ENCODE measurements at places on chromosomes 2 and 18.

GRCh38 chr18:32315881-32316280 is 126.0 kb downstream of the MEP1B start:
- no peak for DNase-seq

DNA sequence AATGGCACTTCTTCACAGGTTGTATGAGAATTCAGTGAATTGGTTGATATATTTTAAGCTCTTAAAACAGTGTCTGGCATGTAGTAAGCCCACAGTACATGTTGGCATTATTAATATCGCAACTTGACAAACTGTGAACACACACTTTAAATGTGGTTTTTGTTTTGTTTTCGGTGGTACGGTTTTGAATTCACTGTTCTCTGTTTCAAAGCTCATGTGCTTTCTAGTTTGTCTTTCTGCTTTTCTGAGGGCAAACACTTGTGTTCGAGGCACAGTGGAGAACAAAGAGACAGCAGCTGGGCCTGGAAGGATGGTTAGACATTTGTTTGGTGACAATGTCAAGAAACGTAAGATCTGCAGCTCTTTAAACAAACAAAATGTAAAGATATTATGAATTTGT is 276.5 kb upstream of the MC4R start:
- DNase-seq, result no peak

- DNase-seq, result no peak
Measured at GRCh38 chr2:115161771-115162493, 719.5 kb downstream of the DPP10 start.

DNA sequence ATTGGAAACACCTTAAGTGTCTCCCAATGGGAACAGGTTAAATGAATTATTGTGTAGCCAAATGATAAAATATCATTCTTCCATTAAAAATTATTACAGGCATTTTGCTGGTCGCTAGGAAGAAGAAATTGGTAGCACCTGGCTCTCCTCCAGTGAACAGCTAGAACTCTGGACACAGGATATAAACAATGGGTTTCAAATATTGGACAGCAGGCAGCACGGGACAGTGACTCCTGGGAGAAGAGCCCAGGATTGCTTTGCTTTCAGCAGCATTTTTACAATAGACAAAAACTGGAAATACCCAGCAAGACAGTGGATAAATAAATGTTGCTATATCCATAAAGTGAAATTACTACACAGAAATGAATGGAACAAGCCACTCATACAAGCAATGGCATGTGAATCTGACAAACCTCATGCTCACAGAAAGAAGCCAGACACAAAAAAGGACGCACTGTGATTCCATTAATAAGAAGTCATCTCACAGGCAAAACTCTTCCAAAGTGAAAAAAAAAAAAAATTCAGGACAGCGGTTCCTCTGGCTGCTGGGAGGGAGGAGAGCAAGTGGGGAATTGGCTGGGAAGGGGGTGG is 50.5 kb downstream of the LAMA1 start:
- no peak for DNase-seq

DNA sequence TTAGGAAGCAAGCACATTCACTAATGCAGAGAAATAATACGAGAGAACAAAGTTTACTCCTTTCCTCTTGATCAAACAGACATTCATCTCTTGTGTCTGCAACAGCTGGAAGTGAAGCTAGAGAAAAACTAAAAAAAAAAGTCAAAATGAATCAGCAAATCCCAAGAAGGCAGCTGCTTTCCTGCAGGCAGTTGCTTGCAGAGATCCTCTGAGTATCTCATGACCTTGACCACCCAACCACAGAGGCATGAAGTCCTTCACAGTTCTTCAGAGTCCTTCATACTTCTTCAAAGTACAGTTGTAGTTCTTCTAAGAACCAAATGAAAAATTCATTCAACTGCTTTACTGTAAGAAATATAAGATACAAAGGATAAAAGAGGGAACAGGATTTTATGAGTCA is 97.2 kb upstream of the ACVR1C start:
- peak; percentile 65 for DNase-seq

- DNase-seq, result peak; percentile 75
Measured at GRCh38 chr2:65370387-65371073, 61.9 kb downstream of the SPRED2 start.

- no peak for DNase-seq
Measured at GRCh38 chr18:48391868-48392267, 17.3 kb downstream of the ZBTB7C start.

DNA sequence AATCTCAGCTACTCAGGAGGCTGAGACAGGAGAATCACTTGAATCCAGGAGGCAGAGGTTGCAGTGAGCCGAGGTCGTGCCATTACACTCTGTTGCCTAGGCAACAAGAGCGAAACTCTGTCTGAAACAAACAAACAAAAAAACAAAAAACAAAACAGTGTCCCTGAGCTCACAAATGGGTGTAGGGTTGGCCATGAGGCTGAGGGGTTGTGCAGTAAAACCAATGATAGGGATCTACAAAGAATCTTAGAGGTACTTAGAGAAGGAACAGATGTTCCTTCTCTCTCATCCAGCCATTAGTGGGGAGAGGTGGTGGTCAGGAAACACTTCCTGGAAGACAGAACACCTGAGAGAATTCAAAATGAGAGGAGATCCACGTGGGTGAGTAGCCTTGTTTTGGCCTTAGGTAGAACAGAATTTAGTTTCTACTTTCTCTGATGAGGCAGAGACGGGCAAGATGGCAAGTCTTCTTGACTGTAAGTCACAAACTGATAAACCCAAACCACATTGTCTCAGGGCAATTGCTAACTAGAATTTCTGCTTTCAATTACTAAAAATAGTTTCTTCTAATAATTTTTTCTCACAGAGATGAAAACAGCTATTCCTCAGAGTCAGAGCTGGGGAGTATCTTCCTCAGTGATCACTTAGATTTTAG is 61.5 kb upstream of the PPM1B start:
- DNase-seq, result no peak

DNA sequence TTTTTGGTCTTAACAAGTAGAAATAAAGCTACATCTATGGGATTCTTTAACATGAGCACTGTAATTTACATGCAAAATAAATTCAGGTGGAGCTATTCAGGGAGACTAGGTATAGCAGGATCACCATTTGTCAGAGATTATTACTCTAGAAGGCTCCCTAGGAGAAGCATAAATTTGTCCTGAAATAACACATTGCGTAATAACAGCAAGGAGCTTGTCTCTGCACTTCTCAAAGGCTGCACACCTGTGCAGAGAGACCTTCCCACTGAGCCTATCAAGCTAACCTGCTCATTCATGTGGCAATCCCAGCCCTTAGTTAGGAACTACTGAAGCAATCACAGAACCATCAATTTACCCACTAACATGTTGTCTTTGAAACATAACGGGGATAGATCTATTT is 437.4 kb upstream of the MC4R start:
- DNase-seq, result no peak

DNA sequence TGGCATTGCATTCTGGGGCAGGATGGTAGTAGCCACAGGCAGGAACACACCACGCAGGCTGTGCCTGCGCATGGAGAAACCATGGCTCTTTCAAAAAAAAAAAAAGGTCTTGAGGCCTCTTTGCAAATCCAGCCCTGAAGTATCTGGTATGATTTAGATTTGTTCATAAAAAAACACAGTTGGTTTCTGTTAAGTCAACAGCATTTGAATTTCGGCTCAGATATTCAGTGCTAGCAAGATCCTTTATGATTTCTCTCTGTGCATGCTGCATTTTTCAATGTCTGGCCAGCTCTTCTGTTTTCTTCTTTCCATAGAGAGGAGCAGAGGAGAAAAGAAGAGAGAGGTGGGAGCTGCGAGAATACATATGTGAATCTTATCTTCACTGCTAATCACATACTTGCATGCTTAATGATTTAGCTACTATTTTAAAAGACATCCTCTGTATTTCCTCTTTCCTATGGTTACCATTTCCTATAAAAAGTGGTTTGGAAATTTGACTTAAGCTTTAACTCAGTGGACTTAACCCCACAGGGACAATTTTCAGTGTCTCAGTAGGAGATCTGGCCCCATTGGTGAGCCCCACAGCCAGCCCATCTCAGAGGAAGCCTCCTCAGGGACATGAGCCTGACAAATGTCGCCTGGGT is 214.3 kb upstream of the APCDD1 start:
- no peak for DNase-seq

DNA sequence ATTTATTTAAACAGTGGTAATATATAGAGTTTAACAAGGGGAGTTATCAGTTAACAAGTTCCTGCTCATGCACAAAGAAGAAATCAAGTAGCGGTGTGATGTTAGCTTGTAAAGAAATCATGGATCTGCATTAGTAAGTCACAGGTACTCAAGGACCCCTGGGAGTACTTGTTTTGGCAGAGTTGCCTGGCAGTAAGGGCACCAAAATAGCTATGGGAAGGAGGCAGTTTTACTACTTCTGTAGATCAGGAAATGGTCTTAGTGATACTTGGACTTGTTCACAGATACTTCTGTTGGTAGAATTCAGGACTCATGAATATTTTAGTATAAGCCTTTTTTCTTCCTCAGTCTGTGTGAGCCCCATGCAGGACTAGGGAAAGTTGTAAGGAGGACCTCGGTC is 107.3 kb upstream of the IL1R2 start:
- DNase-seq, result no peak

GRCh38 chr2:57802243-57802642 is 244.4 kb upstream of the VRK2 start:
- DNase-seq, result no peak

DNA sequence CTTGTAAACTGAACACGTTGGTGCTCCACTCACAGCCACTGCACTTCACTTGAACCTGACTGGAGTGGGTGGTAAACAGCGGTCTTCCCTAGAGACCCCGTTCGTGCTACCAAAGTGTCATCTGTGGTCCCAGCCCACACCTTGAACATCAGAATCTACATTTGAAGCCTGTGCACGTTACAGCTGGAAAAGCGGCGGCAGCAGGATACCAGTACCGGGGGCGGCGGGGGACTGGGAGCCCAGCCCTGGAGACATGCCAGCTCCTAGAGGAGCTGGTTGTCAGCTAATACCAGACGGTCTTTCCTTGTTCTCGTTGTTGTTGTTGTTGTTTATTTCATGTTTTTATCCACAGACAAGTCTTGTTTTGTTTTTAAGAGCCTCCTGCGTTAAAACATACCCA is 156.7 kb downstream of the WDSUB1 start:
- DNase-seq, result no peak

GRCh38 chr2:27667446-27667845 is 3.8 kb downstream of the SLC4A1AP start:
- no peak for DNase-seq

GRCh38 chr2:232339121-232340081 is 39.1 kb upstream of the ALPP start:
- no peak for DNase-seq

DNA sequence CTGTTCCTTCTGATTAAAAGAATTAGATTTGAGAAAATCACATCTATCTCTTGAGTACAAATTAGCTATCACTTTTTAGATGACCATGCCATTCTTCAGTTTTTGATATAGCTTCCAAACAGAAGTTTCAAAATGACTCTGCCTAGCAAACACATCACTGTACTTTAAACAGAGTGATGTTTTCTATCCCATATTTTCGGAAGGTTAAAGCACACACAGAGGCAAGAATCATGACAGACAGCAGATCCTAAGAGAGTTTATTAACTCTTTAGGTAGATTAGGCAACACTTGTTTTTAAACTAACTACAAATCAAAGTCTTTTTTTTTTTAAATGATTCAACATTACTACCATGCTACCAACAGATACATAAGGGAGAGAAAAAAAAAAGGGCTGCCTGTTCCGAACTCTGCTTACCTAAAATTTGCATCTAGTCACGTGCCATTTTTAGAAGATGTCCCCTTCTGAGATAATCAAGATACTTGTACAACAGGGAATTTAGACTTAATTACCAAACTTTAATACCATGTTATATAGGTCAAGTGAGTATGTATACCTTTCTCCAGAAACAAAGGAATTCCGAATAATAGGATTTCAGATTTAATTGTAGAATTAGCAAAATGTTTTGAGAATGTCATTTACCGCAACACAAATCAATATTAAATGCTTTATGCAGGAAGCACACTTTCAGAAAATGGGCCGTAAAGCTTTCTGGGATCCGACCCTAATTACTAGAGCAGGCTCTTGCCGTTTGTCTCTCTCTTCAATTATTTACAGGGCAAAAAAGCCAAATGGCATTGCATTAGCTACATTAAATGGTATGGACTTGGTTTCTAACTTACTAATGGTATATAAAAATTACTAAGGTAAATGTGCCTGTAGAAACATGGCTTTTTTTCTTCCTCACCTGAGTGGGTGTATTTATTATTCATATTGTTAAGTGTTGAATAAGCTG is 2.6 kb downstream of the RBMS1 start:
- DNase-seq, result no peak

All from mesenchymal stem cell (in vitro differentiated cells and primary cell).